T-helper 17 cell (primary cell): ENCODE measurements at places on chromosomes 6 and 20. TPM values are rescaled to one million over a fixed set of nuclear protein-coding genes. Genes with fewer than 3 reads are reported as not detected.

The FOXS1 gene
- total RNA-seq = not detected

DNA sequence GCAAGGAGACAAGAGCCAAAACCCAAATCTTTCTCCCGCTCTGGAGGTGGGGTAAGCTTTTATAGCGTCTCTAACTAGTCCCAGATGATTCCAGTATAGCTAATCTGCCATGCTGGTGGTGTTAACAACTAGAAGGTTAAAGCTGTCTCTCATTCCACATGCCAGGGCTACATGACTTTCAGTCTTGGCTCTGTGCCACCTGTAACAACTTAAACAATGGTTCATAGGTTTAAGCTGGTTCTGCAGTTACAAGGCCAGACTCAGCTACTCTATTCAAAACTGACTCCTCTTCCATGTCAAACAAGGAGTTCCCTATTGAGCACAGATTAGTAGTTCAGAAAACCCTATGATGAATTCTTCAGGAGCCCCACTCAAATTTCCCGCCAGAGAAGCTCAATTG is 128.9 kb downstream of the ELOVL4 start:
- peaks cover 33% of the 10 kb centered on the region for H3K27me3 ChIP-seq
- no peak for DNase-seq
- no peak overlapping the region for H3K4me3 ChIP-seq
- H3K4me1 ChIP-seq = no peaks in the 10 kb centered on the region

The NINL gene
- total RNA-seq = 5.0 TPM

GRCh38 chr6:117143647-117144046 is 121.7 kb upstream of the VGLL2 start:
- no peak overlapping the region for H3K4me3 ChIP-seq
- no peaks in the 10 kb centered on the region for H3K27me3 ChIP-seq
- H3K4me1 ChIP-seq = no peaks in the 10 kb centered on the region
- H3K36me3 ChIP-seq = peaks cover 3% of the 10 kb centered on the region

The SUMO4 gene
- total RNA-seq = 11.4 TPM

DNA sequence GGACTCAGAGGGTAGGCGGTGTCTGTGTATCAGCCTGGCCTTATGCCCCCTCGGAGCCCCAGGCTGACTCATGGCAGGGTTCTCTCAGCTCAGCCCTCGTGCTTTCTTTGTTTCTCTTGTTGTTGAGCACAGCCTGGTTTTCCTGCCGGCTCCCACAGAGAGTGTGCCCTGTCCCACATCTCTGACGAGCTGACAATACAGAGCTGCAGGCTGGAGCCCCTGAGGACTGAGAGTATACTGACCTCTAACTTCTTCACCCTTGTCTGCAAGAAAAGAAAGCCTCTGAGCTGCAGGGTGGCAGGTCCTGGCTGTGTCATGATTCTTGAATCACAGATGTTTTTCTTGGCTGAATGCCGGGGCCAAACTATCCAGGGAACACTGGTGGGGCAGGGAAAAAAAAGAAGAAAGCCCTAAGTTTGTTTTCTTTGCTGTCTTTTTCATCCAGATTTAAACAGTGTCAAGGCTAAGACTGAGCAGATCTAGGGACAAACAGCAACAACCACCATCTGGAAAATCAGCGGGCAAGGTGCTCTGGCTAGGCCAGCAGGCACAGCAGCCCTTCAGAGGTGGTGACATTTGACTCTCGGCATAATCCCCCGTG is 63.3 kb upstream of the ZNF133 start:
- H3K4me1 ChIP-seq = no peaks in the 10 kb centered on the region
- H3K27me3 ChIP-seq = peaks cover 46% of the 10 kb centered on the region
- no peaks in the 10 kb centered on the region for H3K36me3 ChIP-seq
- DNase-seq = no peak
- H3K27ac ChIP-seq = no peak overlapping the region

- no peak overlapping the region for H3K27ac ChIP-seq
- no peak overlapping the region for H3K4me3 ChIP-seq
- peaks cover 36% of the 10 kb centered on the region for H3K4me1 ChIP-seq
- peaks cover 82% of the 10 kb centered on the region for H3K27me3 ChIP-seq
- no peaks in the 10 kb centered on the region for H3K36me3 ChIP-seq
Measured at GRCh38 chr6:30447237-30447636, 42.1 kb upstream of the HLA-E start.

- DNase-seq = no peak
- H3K4me3 ChIP-seq = no peak overlapping the region
- H3K27ac ChIP-seq = no peak overlapping the region
- peaks cover 6% of the 10 kb centered on the region for H3K4me1 ChIP-seq
- H3K27me3 ChIP-seq = no peaks in the 10 kb centered on the region
Measured at GRCh38 chr6:34901930-34902329, 12.9 kb downstream of the ANKS1A start.
